DMS153 (cell line): ENCODE measurements at places on chromosomes 1 and 21.

GRCh38 chr1:207806531-207807325, 54.9 kb downstream of the CD46 start:
- no peak for DNase-seq

GRCh38 chr1:89754518-89754917, 66.3 kb upstream of the LRRC8D start:
- no peak for DNase-seq

GRCh38 chr1:160219062-160219929, 14.1 kb downstream of the PEA15 start:
- DNase-seq, result peak; percentile 55

GRCh38 chr1:173475564-173476196, 1.5 kb upstream of the PRDX6 start:
- no peak for DNase-seq

- DNase-seq, result no peak
Observed at GRCh38 chr1:162387226-162388082, 5.9 kb downstream of the C1orf226 start.

- no peak for DNase-seq
Observed at GRCh38 chr1:2427976-2428375, 15.6 kb upstream of the PEX10 start.

DNA sequence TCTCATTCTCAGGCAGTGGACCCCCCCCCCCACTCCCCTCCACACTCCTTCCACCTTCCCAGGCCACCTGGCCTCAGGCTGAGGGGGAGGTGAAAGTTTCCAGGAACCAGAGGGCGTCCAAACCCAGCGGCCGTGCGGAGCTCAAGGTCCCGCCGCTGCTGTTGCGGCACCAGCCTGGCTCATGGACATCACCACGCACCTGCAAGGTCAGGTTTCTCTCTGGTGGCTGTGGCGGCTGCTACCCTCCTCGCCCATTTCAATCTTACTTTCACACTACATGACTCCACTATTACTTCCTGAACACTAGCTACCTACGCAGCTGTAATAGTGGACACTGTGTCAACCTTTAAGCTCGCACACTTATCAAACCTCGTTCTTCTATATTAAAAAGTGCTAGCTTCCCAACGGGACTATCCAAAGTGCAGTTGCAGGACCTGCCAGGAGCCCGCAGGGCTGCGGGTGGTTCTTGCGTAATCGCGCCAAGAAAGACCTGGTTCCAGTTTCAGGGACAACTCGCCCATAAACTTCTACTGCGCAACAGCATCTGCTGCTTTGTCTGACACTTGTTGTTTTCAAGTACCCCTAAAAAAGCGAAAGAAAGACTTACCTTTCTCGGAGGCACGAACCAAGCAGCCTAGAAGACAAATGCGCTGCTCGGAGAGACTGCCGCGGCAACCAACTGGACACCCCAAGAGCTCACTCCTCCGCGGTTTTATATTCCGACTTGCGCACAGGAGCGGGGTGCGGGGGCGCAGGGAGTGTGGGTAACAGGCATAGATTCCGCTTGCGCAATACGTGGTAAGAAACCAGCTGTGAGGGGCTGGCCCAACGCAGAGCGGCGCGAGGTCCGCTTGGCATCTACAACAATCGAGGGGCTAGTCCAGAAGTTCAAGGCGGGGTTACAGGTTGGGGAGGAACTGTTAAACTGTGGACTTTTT, at the start of gene DIRAS3:
Gene DIRAS3 (minus strand): TSS at position 687 of the 938 bp plus-strand sequence. CDS start 3,330 bp downstream, outside the sequence.
- no peak for DNase-seq

DNA sequence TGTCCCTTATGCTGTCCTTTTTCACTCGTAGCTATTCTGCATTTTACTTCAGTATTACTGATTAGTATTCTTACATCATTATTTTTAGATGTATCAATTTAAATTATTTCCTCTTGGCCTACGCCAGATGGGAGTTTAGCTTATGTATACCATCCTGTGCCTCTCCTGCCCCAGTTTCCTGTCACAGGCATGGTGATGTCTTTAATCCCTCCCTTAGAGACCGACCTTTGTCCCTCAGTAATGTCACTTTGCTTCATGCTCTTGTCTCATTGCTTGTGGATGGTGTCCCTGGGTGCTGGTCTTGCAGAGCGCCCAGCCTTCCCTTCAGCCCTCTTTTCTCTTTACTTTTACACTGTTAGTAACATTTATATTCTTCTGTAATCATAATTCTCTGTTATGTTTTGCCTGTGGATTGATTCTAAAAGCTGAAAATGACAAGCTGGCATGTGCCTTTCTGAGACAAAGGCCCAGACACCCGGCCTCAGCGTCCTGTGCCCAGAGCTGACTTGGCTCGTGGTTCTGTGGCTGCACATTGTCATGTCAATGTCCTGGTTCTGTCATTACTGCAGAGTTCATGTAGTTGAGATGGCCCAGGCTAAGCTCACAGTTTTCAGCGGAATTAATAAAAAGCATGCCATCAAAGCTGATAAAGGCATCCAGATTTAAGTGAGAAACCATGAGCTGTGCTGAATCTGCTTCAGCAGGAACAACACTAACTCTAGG, 100.7 kb downstream of the MTR start:
- DNase-seq, result no peak

- no peak for DNase-seq
Observed at GRCh38 chr1:16012590-16013219, 5.1 kb downstream of the HSPB7 start.

DNA sequence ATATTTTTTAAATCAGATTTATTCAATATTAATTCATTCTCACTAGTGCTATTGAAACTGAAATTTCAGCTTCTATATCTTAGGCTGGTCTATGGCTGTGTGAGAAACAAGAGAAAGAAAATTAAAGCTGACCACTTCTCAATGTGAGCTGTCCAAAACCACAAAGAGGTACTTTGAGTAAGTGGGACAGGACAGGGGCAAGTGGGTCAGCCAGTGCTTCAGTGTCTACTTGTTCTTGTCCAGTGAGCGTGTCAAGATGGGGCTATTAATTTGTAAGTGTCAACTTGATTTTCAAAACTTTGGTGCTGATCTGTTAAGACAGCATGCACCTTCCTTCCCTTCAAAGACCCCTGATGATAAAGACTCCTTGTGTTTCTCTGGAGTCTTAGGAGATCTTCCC, 533.9 kb downstream of the PLPP3 start:
- DNase-seq, result no peak

GRCh38 chr21:44052830-44053226, 40.7 kb downstream of the TRAPPC10 start:
- no peak for DNase-seq

DNA sequence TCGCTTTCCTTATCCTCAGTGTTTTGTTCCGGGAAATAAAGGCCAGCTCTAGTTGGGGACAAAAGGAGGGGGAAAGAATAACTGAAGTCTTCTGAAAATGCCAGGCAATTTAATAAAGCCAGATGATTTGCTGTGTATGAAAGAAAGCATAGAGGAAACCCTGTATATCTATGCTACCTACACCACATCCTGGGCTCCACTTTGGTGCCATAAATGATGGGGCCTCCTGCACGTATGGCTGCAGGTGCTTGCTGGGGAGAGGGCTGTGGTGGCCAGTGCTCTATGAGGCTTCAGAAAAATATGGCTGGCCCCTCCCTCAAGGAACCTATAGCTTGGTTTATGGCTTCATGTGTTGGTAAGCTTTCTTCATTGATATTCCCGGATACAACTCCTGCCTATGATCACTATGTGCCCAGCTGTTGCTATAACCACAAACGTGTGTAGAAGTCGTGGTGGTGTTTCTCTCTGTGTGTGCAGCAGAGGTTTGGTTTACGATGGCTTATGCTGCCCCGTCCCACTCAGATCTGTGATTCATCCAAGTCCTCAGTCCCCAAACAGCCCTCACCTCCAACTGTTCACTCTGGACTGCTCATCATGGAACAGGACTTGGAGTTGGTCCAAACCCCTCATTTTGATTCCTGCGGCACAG, 59.5 kb downstream of the BACE2 start:
- DNase-seq, result no peak

DNA sequence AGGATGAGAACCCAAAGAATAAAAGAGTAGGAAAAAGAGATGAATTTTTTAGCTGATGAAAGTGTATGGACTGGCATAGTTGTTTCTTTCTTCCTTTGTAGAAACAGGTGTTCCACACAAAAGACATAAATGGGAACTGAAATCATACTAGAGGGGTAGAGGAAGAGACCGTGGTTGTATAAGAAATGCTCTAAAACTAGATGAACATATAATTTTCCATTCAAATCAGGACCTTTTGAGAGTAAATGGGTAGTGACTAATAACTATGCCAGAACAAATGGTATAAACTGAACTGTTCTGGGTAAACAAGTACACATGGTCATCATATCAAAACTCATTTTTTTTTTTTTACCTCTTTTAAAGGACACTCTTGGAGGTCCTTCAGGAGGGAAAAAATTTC, 344.2 kb downstream of the VAV3 start:
- DNase-seq, result no peak

DNA sequence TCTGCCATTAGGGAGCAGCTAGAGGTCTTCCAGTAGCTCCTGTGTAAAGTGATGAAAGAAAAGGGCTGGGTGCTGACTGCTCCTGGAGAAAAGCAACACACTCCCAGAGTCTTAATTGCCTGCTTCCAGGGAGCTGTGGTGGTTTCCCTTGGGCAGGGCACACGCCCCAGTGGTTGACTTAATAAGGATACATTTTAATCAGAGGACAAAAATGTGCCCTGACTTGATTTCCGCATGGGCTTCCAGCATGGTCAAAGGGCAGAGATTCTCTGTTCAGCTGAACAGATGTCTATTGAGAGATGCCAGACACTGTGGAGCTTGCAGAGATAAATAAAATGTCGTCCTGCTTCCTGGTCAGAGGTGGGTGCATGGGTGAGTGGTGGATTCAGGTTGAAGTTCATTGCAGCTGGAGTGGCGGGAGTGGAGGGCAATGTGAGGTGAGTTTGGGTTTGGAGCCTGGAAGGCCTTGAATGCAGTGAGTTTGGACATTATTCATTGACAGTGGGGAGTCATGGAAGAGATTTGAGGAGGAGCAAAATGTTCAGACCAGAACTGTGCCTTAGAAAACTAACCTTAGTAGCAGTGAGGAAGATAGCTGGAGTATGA, 16.0 kb downstream of the QSOX1 start:
- no peak for DNase-seq

- no peak for DNase-seq
Observed at GRCh38 chr21:32315511-32316281, 17.0 kb downstream of the MRAP start.

DNA sequence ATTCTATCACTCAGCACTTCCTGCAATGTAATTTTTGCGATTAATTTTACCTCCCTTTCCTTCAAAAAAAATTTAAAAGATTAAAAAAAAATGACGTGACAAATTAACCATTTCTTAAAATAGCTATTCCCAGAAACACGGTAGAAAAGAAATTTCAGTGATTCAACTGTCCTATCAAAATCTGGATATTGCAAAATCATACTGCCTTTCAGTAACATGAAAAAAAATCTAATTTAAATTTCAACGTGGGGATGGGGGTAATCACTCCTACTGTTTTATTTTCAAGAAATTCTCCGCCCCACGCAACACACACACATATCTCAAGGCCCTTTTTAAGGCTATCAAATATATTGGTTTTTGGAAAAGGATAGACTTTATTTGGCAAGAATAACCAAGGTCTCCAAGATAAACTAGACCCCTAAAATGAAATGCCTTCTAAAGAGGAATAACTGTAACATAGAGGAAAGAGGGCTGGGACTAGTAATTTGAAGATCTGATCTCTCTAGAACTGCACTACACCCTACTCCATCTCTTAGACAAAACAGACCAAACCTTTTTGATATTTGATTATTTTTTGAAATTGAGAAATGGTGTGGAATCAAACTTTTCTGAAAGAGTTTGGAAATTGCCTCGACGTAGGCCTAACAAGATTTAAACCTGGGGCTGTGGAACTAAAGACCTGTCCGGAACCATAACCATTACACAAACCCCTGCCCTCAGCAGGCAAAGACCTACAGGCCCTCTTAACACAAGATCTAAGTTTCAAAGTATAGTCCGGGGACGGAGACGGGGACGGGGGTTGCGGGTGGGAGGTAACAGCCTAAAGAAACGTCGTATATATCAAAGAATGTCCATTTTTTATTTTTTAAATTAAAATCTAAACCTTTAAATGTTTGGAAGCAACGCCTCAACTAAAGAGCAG, 941 bp downstream of the ARNT start:
- no peak for DNase-seq
